Activated T-cell treated with anti-CD3 and anti-CD28 coated beads for 48 hours (primary cell): ENCODE measurements at places on chromosomes 11 and 22.

DNA sequence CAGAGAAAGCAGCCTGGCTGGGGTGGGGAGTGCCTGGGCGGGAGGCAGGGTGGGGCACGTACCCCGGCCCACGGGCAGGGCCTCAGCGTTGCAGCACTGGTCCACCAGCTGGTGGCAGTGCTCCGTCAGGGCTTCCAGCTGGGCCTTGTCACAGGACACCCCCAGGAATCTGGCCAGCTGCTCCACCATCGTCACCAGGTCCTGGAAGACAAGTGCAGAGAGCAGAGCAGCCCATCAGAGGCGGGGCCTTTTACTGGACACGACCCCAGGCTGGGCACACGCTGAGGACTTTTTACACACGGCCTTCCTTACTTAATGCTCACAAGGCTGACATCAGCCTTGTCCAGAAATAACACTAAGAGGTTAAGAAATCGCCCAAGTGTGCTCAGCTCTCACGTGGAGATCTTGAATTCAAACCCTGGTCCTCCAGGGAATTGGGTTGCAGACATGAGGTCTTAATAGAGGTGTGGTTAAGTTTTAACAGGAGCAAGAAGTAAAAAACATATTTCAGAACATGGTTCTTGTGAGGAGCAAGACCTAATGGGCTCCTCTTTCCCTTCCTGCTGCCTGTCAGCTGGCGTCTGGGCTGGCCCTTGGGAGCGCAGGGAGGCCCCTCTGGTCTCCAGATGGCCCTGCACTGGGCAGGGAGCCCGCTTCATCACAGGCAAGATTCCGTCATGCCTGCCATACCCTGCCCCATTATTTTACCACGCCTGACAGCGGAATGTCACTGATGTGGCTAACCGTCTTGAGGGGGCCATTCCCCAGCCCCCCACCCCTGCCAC, 17.1 kb upstream of the EFCAB6 start:
- no peak for DNase-seq

- no peak for DNase-seq
These were observed 62.9 kb upstream of the LRRC4C start for GRCh38 chr11:41522391-41522790.

- DNase-seq = no peak
These were observed 2.5 kb downstream of the KCTD17 start for GRCh38 chr22:37054056-37054395.

GRCh38 chr11:132777067-132777975, 755.0 kb downstream of the OPCML start:
- DNase-seq = no peak

GRCh38 chr22:32996702-32997101, 61.5 kb downstream of the SYN3 start:
- DNase-seq = no peak
